SK-N-SH (cell line): ENCODE measurements at places on chromosomes 1 and 21.
A peak's percentile ranks its signal among the peaks of the same experiment; 100 is the strongest.

DNA sequence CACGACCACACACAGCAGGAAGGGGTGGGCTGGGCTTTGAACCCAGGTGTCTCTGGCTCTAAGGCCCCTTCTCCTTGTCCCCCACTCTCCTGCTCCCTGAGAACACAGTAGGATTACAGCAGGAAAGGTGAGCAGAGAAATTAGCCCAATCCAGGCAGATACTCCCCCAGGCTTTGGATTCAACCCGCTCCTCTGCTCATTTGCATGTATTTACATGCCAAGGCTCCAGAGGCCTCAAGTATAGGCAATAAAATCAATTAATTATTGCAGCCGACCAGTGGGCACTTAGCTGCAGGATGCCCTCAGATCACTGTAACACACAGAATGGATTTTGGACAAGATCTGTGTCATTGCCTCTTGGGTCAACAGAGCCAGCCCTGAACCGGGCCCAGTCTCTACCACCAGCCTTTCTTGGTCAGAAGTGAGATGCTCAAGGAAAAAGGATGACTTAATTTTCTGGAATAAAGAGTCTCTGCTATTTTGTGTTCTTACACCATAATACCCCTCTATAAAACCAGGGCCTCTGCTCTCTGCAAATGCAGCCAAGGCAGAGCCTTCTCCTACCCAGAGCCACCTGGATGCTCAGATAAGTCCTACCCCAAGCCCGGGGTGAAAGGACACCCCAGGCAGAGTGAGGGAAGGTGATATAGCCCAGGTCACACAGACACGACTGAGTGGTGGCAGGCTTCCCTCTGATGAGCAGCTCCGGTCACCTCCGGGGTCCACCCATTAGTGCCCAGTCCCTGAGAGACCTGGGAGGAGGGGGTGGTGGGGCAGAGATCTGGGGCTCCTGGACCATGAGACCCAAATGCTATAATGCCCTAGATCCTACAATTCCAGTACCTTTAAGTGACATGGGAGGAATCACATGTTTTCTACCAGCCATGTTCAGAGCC, 28.9 kb downstream of the MATN1 start:
- no peak for DNase-seq

GRCh38 chr1:203308328-203308922, 3.1 kb downstream of the BTG2 start:
- DNase-seq = no peak

- no peak for DNase-seq
Observed at GRCh38 chr21:45041351-45041805, 33.0 kb upstream of the ADARB1 start.

DNA sequence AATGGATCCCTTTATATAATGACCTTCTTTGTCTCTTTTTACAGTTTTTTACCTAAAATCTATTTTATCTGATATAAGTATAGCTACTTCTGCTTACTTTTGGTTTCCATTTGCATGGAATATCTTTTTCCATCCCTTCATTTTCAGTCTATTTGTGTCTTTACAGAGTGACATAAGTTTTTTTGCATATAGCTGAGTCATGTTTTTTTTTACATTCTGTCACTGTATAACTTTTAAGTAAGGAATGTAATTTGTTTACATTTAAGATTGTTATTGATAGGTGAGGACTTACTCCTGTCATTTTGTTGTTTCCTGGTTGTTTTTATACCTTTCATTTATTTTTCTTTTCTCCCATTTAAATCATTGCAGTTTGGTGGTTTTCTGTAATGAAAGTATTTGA, 402.7 kb upstream of the ADGRL2 start:
- DNase-seq = no peak

DNA sequence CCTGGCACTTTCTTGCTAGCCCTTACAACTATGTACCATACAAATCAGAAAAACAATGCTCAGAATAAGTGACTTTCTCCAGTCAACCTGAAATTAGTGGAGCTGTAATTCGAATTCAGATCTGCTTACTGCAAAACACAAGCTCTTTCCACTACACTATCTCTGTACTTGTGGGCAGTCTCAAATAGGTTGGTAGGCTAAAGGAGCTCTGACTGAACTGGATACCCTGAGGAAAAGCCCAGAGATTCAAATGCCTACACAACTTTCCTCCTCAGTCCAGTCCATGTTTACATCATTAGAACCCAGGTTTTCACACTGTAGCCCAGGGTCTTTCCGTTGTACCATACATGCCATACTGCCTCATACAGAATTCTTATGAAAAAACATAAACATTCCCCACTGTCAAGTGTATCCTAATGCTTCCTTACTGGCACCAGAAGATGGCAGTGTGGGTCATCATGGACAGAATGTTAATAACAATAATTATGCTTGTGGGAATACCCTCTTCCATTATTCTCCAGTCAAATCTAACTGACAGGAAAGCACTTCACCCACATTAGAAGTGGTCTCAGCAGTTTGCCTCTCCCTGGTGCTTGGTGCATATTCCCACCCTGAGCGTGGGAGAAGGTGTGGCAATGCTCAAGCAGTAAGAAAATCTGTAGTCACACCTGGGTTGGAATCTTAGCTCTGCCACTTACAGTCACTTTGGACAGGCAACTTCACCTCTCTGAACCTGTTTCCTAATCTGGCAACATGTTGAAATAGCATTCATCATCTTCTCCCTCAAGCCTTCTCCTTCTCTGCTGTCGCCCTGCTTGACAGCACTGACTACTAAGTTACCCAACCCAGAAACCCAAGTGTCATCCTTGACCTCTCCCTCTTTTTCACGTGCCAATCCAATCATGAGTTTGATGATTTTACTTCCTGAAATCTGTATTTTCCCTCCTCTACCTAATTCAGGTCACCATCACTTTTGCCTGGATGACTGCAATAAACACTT, 14.4 kb upstream of the ZFYVE9 start:
- DNase-seq = peak; percentile 62

DNA sequence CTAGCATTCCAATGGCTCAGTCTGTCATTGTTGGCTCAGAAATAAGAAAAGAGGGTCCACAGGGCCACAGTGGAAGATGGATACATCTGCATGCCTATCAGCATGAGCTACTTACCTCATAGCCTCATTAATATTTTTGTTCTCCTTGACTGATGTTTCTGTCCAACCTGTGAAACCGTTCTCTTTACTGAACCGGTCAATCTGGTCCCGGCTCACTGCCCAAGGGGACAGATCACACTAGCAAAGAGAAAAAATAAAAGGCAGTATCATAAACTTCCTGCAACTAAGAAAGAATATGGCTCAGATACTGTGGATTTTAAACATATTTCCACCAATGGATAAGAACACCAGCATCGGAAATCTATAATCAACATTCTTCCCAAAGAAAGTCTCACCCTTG, 4.7 kb downstream of the RAB29 start:
- no peak for DNase-seq

GRCh38 chr1:223153177-223154119, 10.4 kb upstream of the TLR5 start:
- DNase-seq = no peak

DNA sequence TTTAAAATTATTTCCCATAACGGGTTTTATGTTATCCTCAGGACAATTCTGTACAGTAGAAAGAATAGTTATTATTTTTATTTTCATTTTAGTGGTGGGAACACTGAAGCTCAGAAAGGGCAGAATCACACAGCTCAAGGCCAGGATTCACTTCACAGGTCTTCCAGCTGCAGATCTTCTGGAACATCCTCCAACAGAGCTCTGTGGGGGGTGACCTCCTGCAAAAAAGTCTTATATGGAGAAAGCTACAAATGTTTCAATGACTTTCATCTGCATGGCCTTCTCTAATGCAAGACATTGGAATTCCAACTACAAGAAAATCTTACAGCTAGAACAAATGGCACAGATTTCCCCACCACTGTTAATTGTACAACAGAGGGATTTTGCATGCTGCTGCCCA, 64.2 kb downstream of the SEC16B start:
- DNase-seq = no peak

- no peak for DNase-seq
Observed at GRCh38 chr1:220691053-220691684, 1.0 kb downstream of the C1orf115 start.

- DNase-seq = no peak
Observed at GRCh38 chr1:63818567-63819325, 44.9 kb downstream of the ROR1 start.

DNA sequence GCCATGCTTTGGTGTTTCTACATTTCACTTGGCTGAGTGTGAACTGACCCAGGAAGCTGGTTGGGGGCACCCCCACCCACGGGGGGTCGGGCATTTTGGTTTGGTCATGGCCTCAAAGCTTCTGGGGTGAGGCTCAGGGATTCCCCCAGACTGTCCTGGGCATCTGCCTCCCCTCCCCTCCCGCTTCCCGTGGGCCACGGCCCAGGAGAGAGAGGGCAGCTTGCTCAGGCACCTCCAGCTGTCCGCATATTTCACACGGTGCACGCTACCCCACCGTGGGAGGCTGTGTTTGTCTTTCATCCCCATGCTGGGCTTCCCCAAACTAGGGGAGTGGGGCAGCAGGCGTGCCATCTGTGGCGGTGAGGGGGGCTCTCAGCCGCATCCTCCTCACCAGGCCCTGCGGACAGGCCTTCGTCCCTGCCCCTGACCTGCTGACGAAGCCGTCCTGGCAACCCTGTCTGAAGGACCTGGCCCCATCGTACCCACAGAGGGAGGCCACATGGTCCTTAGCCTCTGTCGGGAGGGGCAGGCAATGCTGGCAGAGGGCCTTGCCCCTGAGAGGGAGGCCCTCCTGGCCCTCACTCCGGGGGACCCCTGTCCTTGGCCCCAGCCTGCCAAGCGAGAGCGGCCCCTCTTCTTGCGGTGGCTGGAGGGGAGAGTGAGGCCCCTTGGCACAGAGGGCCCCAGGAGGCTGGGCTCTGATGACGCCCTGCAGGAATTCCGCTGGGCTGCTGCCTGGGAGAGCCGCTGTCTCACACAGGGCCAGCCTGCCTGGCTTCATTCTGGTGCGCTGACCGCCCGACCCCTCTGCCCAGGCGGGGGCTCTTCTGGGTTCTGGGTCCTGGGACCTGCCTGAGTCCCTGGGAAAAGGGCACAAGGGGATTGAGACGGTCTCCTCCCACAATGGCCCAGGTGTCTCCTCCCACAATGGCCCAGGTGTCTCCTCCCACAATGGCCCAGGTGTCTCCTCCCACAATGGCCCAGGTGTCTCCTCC, 22.1 kb downstream of the TP73 start:
- no peak for DNase-seq

DNA sequence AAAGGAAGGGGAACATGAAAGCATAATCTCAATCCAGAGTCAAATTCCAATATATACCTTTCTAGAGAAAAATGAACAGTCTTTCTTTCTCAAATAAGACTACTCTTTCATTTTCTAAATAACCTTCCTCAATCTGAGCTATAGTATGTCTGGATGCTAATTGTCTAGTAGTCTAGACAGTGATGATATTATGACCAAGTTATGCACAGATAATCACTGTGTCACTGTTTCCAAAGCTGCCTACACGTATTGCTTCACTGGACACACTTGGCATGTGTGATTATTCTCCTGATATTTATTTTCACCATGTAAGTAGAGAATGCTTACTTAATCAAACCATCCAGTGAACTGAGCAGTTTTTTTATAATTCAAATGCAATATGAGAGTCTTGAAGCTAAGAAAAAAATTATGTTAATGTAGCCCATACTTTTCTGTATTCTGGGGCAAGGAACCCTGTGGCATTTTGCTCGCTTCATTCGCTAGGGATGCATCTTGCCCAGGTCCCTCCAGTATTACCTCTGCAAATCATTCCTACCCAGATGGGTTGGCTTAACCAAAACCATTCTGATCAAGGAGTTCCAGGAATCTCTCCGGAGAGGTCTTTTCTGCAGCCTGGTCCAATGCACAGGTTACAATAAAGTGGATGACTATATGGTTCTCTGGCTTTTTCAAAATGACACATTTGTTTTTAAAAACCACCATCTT, 303.1 kb upstream of the RUNX1 start:
- no peak for DNase-seq

- DNase-seq = peak; percentile 64
Observed at GRCh38 chr1:93844262-93845045, 34.6 kb downstream of the DNTTIP2 start.

- DNase-seq = peak; percentile 69
Observed at GRCh38 chr1:1430114-1430982, 5.1 kb upstream of the VWA1 start.

DNA sequence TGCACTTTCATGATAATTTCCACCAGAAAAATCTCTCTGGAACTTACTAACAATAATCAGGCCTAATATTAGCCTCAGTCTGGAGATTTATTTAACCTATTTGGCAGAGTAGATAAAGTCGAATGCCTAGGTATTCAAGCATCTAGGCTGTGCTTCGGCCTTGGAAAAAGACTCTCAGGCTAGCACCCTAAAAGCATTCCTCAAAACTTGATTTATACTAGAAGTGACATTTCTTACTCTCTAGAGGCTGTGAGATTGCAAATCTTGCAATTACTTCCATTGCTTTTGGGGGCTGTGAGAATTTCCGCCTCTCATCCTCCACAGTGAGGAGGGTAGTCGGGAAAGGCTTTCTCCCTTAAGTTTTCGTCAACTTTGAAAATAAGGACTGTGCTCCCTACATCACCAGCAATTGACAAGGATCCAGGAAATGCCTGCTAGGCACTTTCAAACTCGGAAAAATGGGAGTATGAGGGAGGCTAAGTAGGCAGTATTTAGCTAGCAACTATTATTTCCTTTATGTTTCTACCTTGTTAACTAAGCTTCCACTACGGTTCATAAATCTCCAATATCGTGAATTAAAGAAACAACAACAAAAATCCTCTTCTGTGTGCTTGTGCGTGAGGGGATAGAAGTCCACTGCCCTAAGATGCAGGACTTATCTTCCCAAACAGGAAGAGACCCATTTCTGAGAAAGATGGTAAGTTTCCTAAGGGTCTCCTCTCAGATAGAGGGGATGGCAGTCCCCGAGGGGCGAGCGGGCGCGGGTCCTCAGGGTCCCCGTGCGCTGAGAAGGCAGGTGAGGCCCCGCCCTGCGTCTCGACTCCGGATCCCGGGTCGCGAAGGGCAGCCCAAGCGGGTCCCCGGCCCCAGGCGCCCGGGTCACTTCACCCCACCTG, 1.1 kb upstream of the LMO4 start:
- DNase-seq = no peak

DNA sequence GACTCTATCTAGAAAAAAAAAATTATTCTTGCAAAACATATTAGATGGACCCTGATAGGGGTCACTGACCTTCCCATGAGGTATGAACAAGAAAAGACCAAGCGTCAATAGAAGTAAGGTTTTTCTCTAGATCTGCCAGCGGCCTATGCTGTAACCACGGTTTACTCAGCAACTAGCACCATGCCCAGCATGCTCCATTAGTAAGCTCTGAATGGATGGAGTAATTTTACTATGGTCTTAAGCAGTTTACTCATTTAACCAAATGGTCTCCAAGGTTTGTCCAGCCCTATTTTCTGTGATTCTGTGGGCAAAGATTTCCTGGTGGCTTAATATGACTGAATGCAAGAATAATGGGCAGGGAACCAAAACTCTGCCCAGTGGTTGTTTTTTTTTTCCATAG, 113.9 kb downstream of the ADSS2 start:
- DNase-seq = no peak

DNA sequence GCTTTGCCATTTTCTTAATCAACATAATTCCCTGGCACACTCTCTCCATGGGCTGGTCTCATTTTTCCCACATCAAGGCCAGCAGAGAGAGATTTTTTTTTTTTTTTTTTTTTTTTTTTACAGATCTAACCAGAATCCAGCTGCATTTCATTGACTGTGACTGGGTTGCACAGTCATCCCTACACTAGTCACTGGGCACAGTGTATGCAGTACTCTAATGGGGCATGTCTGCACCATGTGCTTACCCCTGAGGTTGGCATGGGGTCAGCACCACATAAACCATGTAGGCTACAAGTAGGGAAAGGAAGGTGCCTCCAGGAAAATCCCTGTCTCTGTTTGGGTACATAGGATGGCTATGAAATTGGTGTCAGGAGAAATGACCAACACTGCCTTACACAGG, 64.1 kb upstream of the LRP8 start:
- DNase-seq = no peak
